Activated T-helper 1 cell treated with anti-CD3 and anti-CD28 coated beads, Interleukin-12 subunit alpha, Interleukin-12 subunit beta, Interleukin-2, Interleukin-4 antibody, amounts not matched to agents 30 ng/mL and 10 ng/mL and 1 ng/mL, durations not matched to agents 14 hours and 24 hours and 36 hours (primary cell): ENCODE measurements at places on chromosomes 4 and X.
A peak's percentile ranks its signal among the peaks of the same experiment; 100 is the strongest.

DNA sequence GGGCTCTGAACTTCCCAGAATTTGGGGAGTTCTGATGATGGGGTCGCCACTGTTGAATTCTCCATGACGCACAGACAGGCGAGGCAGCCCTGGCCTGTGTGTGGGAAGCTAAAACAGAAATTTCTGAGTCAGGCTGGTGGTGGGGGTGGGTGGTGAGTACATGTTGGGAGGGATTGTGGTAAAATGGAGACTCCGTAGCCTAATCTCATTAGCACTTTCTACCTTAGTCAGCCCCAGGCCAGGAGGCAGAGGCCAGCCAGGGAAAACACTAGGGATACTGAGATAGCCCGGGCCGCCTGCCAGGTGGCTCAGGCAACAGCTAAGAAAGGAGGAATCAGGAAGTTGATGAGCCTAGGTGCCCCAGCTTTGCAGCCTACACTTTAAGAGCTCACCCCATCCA is 39.3 kb upstream of the NHSL2 start:
- H3K4me1 ChIP-seq, result no peaks in the 10 kb centered on the region
- H3K27me3 ChIP-seq, result no peaks in the 10 kb centered on the region
- H3K27ac ChIP-seq, result no peak overlapping the region
- H3K36me3 ChIP-seq, result no peaks in the 10 kb centered on the region

GRCh38 chr4:100034023-100034664 is 84.1 kb upstream of the H2AZ1 start:
- no peaks in the 10 kb centered on the region for H3K4me1 ChIP-seq
- no peak for DNase-seq
- no peak overlapping the region for H3K4me3 ChIP-seq
- no peaks in the 10 kb centered on the region for H3K27me3 ChIP-seq
- no peaks in the 10 kb centered on the region for H3K36me3 ChIP-seq

- H3K36me3 ChIP-seq, result no peaks in the 10 kb centered on the region
- no peak overlapping the region for H3K4me3 ChIP-seq
- peaks cover 3% of the 10 kb centered on the region for H3K27me3 ChIP-seq
- DNase-seq, result no peak
- H3K4me1 ChIP-seq, result no peaks in the 10 kb centered on the region
Measured at GRCh38 chr4:143083756-143084472, 100.8 kb upstream of the USP38 start.

DNA sequence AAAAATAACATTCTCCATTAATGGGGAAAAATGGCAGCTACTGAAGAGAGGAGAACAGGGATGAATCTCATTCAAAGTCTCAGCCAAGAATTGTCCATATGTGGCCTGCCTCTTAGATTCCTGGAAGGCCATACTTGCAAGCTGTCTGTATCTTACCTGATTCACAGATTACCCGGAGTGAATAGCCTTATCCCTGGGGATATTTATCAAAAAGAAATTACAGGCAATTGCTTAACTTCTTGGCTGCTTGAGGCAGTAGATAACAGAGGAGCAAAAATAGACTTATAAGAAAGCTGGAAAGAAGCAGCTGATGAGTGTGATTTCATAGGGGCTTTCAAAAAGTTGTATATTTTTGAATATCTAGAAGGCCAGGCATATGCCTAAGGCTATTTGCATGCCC is 68.8 kb upstream of the PPP1R2C start:
- H3K36me3 ChIP-seq, result peaks cover 3% of the 10 kb centered on the region
- H3K27ac ChIP-seq, result no peak overlapping the region
- H3K4me3 ChIP-seq, result no peak overlapping the region
- H3K4me1 ChIP-seq, result no peaks in the 10 kb centered on the region

DNA sequence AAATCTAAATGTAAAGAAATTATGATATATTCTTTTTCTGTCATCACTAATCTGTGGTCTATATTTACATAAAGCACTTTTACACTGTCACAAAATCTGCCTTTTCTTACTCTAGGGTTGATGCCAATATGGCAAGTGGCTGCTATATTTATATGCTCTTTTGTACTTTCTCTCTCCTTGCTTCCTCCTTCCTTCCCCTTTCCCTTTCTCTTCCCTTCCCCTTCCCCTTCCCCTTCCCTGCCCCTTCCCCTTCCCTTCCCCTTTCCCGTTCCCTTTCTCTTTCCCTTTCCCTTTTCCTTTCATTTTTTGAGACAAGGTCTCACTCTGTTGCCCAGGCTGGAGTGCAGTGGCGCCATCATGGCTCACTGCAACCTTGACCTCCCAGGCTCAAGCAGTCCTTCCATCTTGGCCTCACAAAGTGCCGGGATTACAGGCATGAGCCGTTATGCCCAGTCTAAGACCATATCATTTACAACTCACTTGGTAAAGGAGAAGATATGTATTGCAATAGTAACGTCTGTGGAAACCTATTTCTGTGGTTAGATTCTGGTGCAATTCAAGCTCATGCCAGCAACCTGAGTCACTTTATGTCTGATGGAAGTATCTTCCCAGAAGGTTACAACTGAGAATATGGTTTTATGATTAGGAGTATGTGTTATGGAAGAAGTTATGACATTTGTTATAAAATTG is 13.9 kb upstream of the PLAC8 start:
- peaks cover 5% of the 10 kb centered on the region for H3K27me3 ChIP-seq
- H3K27ac ChIP-seq, result no peak overlapping the region
- H3K36me3 ChIP-seq, result no peaks in the 10 kb centered on the region
- no peak for DNase-seq

- no peak for DNase-seq
- H3K27ac ChIP-seq, result no peak overlapping the region
- no peaks in the 10 kb centered on the region for H3K4me1 ChIP-seq
- peaks cover 2% of the 10 kb centered on the region for H3K27me3 ChIP-seq
- no peak overlapping the region for H3K4me3 ChIP-seq
- H3K36me3 ChIP-seq, result no peaks in the 10 kb centered on the region
Measured at GRCh38 chr4:78459327-78459726, 92.2 kb upstream of the ANXA3 start.

- H3K36me3 ChIP-seq, result peaks cover 28% of the 10 kb centered on the region
- DNase-seq, result no peak
- no peaks in the 10 kb centered on the region for H3K27me3 ChIP-seq
- H3K4me1 ChIP-seq, result peaks cover 55% of the 10 kb centered on the region
Measured at GRCh38 chrX:41671082-41671481, 17.7 kb upstream of the GPR34 start.

DNA sequence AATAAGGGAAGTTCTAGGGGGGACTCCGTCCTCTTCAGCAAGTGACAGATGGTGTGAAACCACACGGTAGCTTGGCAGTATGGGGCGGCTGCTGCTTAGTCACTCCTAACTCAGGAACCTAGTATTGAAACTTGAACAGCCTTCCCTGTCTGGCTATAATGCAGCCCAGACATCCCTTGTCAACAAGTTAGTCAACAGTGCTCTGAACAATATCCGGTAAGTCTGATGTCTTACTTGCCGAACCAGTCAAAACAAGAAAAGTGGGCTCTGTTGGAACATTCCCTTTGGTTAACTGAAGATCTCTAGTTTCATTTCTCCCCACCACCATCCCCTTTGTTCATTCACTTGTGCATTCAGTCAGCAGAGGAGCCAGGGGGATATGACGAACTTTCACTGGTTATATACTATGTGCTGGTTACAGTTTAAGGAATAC is 18.7 kb upstream of the CXCL13 start:
- peak; percentile 72 for DNase-seq
- peak overlapping the region; percentile 77 for H3K27ac ChIP-seq
- H3K27me3 ChIP-seq, result no peaks in the 10 kb centered on the region
- H3K4me1 ChIP-seq, result peaks cover 61% of the 10 kb centered on the region
- peak overlapping the region; percentile 49 for H3K4me3 ChIP-seq

GRCh38 chrX:38055170-38055847 is 49.0 kb downstream of the SYTL5 start:
- no peaks in the 10 kb centered on the region for H3K36me3 ChIP-seq
- H3K27ac ChIP-seq, result no peak overlapping the region
- H3K4me3 ChIP-seq, result no peak overlapping the region
- H3K27me3 ChIP-seq, result peaks cover 4% of the 10 kb centered on the region
- no peaks in the 10 kb centered on the region for H3K4me1 ChIP-seq

DNA sequence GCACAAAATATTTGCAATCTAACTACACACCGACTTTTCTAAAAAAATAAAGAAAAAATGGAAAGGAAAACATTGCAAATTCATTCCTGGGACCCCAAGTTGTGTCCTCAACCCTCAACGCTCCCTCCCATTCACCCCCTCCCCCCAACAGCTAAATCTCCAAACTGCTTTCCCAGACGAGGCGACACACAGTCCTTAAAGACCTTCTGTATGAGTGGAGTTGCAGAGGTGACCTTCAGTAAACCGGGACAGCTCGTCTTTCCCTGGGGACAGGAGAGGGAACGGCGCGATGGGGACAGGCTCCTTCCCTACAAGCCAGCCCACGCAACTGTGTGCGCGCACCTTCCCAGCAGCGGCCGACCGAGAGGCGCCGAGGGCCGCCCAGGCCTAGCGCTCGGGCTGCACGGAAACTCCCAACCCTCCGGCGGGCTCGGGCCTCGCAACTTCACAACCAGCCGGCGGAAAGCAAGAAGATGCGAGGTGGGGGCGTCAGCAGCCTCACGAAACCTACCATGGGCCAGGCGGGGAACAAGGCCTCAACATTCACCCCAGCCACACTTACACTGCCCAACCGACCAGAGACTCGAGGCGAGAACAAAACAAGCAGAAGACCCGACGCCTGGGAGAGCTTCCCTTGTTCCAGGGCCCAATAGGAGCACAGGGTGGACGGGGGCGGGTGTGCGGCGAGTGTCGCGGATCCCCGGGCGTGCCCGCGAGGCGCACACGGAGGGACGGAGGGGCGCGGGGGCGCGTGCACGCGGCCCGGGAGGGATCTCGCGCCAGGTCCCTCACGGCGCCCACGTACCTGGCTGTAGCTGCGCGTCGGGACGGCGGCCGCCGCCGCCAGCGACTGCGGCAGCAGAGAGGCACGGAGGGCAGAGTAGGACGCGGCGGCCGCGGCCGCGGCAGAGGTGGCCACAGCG is 763 bp downstream of the GRSF1 start:
- H3K36me3 ChIP-seq, result peaks cover 14% of the 10 kb centered on the region
- H3K4me3 ChIP-seq, result peak overlapping the region; percentile 99
- peaks cover 20% of the 10 kb centered on the region for H3K4me1 ChIP-seq
- DNase-seq, result peak; percentile 54
- no peaks in the 10 kb centered on the region for H3K27me3 ChIP-seq

DNA sequence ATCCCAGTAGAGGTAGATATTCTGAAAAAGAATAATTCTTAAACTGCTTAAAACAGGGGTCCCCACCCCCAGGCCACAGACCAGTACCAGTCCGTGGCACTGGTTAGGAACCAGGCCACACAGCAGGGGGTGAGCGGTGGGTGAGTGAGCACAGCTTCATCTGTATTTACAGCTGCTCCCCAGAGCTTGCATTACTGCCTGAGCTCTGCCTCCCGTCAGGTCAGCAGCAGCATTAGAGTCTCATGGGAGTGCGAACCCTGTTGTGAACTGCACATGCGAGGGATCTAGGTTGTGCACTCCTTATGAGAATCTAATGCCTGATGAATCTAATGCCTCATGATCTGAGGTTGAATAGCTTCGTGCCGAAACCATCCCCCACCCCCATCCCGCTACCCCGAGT is 76.8 kb downstream of the FAM114A1 start:
- no peak for DNase-seq
- H3K36me3 ChIP-seq, result no peaks in the 10 kb centered on the region
- no peak overlapping the region for H3K27ac ChIP-seq
- peaks cover 56% of the 10 kb centered on the region for H3K4me1 ChIP-seq

GRCh38 chr4:182862141-182862875 is 54.9 kb downstream of the DCTD start:
- DNase-seq, result no peak
- H3K4me1 ChIP-seq, result no peaks in the 10 kb centered on the region
- H3K27me3 ChIP-seq, result no peaks in the 10 kb centered on the region

GRCh38 chr4:118989098-118990080 is 100.7 kb downstream of the SYNPO2 start:
- no peaks in the 10 kb centered on the region for H3K36me3 ChIP-seq
- no peak for DNase-seq
- no peak overlapping the region for H3K4me3 ChIP-seq
- H3K27me3 ChIP-seq, result no peaks in the 10 kb centered on the region
- no peaks in the 10 kb centered on the region for H3K4me1 ChIP-seq
- H3K27ac ChIP-seq, result no peak overlapping the region

DNA sequence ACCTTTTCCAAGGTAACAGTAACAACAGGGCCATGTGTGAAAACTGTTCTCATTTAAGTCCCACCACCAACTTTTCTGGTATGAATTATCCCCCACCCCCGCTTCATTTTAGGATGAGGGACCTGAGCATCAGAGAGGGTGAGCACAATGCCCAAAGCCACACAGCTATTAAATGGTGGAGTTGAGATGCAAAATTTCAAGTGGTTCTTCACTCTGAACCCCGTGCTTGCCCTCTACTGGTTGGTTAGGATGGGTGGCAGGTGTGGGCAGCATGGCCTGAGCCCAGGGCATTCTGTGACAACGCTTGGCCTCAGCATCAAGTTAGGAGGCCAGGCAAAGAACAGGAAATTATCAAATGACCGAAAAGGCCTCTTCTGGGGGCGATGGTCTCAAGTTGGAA is 33.5 kb downstream of the MED28 start:
- H3K27ac ChIP-seq, result no peak overlapping the region
- DNase-seq, result no peak
- no peaks in the 10 kb centered on the region for H3K4me1 ChIP-seq
- H3K27me3 ChIP-seq, result peaks cover 3% of the 10 kb centered on the region
- no peaks in the 10 kb centered on the region for H3K36me3 ChIP-seq

GRCh38 chr4:118738090-118738489 is 52.9 kb downstream of the METTL14 start:
- H3K27ac ChIP-seq, result no peak overlapping the region
- H3K4me1 ChIP-seq, result no peaks in the 10 kb centered on the region
- H3K27me3 ChIP-seq, result no peaks in the 10 kb centered on the region
- peaks cover 28% of the 10 kb centered on the region for H3K36me3 ChIP-seq
- no peak for DNase-seq

DNA sequence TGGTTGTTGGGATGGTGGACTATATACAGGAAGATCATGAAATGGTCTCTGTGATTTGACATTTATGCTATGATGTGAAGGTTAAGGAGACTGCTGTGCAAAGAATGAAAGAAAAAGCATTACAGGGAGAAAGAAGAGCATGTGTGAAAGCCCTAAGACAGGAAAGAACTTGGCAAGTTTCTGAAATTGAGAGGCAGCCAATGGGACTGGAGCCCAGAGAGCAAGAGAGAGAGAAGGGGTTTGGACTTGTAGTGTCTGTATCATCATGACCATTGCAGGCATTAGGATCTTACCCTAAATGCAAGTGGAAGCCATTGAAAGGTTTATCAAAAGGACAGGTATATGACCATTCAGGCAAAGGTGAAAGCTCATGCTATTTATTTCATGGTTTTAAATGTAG is 147.1 kb downstream of the NAA11 start:
- no peak overlapping the region for H3K4me3 ChIP-seq
- H3K27me3 ChIP-seq, result no peaks in the 10 kb centered on the region
- no peak overlapping the region for H3K27ac ChIP-seq
- no peaks in the 10 kb centered on the region for H3K36me3 ChIP-seq

GRCh38 chr4:177483271-177483670 is 41.0 kb upstream of the AGA start:
- H3K27me3 ChIP-seq, result no peaks in the 10 kb centered on the region
- no peak overlapping the region for H3K4me3 ChIP-seq
- H3K4me1 ChIP-seq, result peaks cover 20% of the 10 kb centered on the region
- DNase-seq, result no peak
- H3K27ac ChIP-seq, result no peak overlapping the region

- peak within 1 kb of the TSS; percentile 100 for H3K27ac ChIP-seq
- H3K36me3 ChIP-seq, result peaks cover 14% of the 10 kb centered on the region
- H3K27me3 ChIP-seq, result no peaks in the 10 kb centered on the region
- DNase-seq, result peak; percentile 85
- peaks cover 32% of the 10 kb centered on the region for H3K4me1 ChIP-seq
Measured at GRCh38 chrX:153972368-153973126, at the start of gene TMEM187. TSS of gene TMEM187 (plus strand) at chrX:153972754. CDS start at chrX:153982063, 9,309 bp downstream.
